Cardiac septum (tissue), 1 donor: ENCODE measurements at places on chromosomes 5 and 9.

DNA sequence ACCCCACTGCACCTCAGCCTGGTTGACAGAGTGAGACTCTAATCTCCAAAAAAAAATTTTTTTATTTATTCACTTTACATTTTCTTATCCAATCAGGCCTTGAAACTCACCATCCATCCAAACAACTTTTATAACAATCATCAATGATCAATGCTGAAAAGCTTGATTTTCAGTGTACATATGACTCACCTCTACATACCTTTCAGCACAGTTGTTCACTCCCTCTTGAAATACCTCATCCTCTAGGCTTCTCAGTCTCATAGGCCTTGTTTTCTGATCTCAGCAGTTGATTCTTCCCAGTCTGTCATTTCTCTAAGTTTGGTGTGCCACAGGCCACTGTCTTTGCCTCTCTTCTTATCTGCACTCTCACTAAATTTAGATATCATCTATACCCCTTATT, 36.2 kb downstream of the GRIN3A start:
- DNase-seq, result no peak

- DNase-seq, result no peak
These were observed 27.3 kb upstream of the TRIM14 start for GRCh38 chr9:98146101-98146991.

DNA sequence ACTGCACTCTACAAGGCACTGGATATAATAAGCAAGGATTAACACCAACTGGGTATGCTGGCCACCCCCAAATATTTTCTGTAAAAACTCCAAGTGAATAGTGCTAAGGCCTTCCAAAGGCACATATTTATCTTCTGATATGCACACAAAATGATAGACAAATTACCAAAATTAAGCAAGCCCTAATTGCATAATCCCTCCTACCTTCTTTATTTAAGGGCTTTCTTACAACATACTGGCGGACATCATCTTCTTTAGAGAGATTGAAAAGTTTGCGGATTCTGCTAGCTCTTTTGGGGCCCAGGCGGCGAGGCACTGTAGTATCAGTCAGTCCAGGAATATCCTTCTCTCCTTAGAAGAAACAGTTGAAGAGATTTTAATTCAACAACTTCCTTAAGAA, 1.9 kb downstream of the RPS6 start:
- no peak for DNase-seq

- DNase-seq, result peak; percentile 62
These were observed 11.3 kb upstream of the GLIPR2 start for GRCh38 chr9:36125062-36125855.

DNA sequence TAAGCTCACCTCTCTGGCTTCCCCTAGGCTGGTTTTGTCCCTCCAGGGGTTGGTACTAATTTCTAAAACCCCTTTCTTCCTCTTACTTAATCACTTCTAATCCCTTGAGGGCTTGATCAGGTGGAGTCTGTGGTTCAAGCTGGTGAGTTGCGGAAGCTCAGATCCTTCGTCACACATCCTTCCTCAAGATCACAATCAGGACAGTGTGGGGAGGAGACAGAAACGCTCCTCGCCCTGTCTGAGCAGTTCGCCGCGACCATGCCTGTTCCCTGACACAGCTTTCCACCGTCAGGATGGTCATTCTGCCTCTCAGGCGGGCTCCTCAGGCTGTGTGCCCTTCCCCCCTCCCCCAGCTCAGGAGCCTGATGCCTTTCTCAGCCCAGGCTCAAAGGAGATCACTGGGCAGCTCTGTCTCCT, 24.3 kb downstream of the CPLX2 start:
- DNase-seq, result no peak

- DNase-seq, result no peak
These were observed 70.2 kb upstream of the AGXT2 start for GRCh38 chr5:35117967-35118366.

DNA sequence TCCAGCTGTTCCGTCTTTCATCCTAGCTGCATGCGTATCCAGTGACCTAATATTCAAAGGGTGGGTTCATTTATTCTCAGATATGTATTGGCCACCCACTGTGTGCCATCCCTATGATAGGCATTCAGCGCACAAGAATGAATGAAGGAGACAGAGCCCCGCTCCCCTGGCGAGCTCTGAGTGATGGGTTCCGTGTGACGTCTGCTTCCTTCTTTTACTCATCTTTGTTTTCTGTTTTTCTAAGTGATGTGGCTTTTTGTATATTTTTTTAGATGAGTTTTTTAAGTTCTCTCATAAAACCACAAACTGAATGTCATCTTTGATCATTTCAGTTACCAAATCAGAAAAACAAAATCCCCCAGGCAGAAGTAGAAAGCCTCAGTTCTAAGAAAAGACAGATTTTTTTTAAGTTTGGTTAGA, 168.3 kb upstream of the OTULINL start:
- DNase-seq, result no peak

DNA sequence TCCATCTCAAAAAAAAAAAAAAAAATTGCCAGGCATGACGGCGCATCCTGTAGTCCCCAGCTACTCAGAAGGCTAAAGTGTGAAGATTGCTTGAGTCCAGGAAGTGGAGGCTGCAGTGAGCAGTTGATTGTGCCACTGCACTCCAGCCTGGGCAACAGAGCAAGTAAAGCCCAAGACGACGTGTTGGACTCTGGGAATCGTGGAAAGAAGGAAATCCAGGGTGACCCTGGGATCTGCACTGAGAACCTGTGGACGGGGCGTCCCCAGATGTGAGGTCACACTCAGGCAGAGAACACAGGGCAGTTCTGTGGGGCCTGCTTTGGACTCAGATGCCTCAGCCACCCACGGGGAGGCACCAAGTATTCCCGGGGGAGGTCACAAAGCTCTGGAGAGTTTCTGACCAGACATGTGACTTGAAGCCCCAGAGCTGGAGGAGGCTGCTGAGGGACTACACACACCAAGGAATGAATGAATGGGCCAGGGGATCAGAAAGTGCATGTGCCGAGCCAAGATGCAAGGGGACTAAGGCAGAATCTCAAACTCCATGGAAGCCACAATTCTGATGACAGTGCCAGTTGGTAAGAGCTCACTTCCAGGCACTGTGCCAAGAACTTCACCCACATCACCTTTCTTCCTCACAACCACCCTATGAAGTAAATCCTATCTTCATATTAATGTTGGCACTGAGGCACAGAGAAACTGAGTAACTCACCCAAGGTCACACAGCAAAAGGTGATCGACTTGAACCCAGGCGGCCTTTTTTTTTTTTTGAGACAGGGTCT, 12.9 kb downstream of the DYNC2I2 start:
- no peak for DNase-seq

- peak; percentile 39 for DNase-seq
These were observed 260.4 kb upstream of the IRX4 start for GRCh38 chr5:2143088-2143487.

GRCh38 chr5:88190106-88190834, 78.4 kb downstream of the TMEM161B start:
- DNase-seq, result no peak

DNA sequence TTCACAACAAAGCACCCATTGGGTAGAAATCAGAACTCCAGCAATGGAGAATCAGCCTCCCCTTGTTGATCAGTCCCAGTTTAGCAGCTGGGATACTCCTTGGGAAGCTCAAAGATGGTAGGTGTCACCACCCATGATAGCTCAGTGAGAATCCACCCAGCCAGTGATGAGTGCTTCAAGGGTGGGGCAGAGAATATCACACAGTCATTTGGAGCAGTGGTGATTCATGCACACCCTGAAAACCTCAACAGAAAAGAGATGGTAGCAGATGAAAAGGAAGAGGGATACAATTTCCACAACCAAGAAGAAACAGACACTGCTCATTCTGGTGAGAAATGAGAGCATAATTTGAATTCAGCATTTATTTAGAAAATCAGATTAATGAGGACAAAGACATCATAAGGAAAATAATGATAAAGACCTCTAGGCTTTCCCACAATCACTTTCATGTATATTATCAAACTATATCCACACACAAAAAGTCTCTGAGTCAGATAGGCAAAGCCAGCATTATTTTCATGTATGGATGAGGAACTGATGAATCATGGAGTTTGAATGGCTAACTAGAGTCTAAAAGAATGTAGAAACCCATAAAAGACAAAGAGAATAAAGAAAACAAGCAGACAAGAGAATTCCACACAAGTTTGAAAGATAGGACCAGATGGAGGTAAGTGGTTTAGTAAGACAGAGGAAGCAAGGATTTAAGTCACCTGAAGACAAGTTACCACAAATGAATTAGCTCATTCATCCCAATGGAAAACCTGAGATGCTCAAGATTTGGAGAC, 82.9 kb downstream of the FEM1C start:
- no peak for DNase-seq

DNA sequence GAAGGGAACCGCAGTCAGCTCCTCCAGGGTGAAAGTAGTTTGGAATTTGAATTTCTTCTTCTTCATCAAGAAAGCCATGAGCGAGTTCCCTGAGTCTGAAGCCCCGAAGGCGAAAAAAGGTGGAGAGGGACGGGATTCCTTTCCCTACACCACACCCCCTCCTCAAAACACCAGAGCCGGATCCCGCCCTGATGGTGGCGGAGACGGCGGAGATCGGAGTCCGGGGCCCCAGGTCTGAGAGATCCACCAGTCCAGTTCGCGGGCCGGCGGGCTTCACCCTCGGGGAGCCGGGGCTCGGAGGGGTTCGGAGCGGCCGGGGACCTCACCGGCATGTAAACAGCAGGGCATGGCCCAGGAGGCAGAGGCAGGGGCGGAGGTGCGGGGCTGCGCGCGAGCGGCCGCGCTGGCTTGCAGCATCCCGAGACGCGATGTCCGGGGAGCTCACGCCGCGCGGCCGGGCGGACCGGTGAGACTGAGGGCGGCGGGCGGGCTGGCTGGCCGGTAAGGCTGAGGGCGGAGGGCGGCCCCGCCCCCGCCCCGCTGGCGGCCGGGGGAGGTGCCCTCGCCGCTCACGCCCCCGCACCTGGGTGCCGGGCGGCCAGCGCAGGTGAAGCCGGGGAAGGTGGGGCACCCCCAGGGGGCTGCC, 606 bp downstream of the EEIG1 start:
- DNase-seq, result no peak

DNA sequence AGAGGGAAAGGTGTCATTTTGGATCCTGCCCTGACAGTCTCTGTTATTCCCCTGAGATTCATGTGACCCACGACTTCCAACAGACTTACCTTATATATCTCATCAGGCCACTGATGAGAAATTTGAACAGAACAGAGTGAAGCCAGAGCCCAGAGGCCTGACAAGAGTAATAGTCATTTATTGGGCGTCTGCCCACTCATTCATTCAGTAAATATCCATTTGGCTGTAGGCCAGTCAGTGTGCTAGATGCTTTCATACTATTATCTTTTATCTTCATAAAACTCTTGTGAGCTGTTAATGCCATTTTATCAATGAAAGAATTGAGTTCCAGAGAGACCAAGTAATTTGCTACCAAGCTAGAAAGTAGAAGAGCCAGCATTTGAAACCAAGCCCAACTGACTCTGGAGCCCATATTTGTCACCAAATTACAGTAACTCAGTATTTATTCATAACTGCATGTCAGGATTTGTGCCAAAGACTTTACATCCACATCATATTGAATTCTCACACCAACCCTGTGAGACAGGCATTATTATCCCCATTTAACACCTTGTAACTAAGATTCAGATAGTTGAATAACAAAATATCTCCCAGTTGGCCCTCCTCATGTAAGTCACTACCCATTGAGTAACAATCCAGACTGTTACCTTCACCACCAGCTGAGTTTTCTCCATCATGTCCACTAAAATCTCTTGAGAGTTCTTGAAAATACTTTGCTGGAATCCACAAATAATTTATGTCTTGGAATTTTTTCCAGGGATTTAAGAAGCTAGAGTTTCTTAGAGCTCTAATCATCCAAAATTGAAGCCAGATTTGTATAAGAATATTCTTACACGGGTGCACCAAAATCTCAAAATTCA, 2.5 kb downstream of the PTPDC1 start:
- DNase-seq, result no peak

GRCh38 chr5:102481054-102481715, 17.6 kb downstream of the SLCO6A1 start:
- DNase-seq, result no peak

DNA sequence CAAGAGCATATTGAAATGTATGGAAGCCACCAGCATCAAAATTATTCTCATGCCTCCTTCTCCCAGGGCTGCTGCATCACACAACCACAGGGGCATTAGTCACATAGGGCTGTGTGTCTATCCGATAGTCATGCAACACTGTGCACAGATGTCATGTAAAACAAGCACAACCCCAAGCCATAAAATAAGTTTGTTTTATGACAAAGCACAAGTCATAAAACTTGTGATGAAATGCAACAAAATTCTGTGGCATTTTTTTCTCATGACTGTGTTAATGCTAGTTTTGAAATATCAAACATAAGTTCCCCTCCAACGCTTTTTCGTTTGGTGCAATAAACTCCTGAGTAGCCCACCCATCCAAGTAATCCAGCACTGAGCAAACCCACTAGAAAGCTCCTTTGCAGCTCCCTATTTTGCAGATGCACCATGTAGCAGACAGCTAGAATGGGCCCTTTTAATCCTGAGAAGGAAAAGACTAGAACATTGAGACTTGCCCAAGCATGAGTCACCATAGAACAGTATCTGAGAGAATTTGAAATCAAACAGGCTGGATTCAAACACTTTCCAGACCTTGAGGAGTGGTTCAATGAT, 93.3 kb upstream of the ZNF366 start:
- DNase-seq, result no peak

GRCh38 chr9:102398205-102398604, 596.9 kb upstream of the CYLC2 start:
- DNase-seq, result no peak

- no peak for DNase-seq
These were observed 561.8 kb upstream of the DMAC1 start for GRCh38 chr9:8361364-8361763.

DNA sequence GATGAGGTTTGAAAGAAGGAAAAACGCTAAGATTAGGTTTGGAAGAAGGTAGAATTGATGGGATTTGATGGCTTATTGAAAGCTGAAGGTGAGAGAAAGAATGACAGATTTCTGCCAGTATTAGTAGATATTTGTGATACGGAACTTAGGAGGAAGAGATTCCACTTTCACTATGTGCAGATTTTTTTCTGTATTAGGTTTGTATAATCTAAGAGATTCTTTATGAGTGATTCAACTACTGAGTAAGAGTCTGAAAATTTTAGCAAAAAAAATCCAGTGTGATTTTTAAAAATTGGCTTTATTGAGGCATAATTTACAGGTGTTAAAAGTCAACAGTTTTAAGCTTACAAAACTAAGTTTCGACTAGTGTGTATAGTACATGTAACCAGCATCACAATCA, 54.1 kb downstream of the AP3S1 start:
- no peak for DNase-seq

DNA sequence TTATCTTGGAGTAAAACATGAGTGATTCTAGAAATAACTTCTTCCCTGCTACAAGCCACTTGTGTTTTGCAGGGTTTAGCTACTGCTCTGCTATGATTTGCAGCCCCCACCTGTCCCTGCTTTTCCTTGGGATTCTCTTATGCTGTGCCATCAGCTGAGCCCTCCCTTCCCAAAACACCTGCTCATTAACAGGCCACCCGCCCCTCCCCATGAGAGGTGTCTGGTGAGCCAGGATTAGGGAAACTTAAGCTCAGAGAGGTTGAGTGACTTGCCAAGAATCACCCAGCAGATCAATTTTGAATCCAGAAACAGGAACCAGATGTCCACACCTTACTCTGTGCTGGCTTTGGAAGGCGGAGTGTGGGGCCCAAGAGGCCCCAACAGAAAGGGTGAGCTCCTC, 111.7 kb upstream of the CXCL14 start:
- no peak for DNase-seq

GRCh38 chr5:154369682-154370081, 76.1 kb upstream of the SAP30L start:
- no peak for DNase-seq

- no peak for DNase-seq
These were observed 251.5 kb downstream of the FSTL4 start for GRCh38 chr5:133360693-133361472.

GRCh38 chr9:87718852-87719612, 6.9 kb upstream of the CTSL start:
- DNase-seq, result no peak
